IMR-90 (cell line): ENCODE measurements at places on chromosomes 16 and 17. TPM values are rescaled to one million over a fixed set of nuclear protein-coding genes. Genes with fewer than 3 reads are reported as not detected.

GRCh38 chr17:42647778-42648177 lies 11.3 kb upstream of the TUBG2 start:
- no peak for DNase-seq

DNA sequence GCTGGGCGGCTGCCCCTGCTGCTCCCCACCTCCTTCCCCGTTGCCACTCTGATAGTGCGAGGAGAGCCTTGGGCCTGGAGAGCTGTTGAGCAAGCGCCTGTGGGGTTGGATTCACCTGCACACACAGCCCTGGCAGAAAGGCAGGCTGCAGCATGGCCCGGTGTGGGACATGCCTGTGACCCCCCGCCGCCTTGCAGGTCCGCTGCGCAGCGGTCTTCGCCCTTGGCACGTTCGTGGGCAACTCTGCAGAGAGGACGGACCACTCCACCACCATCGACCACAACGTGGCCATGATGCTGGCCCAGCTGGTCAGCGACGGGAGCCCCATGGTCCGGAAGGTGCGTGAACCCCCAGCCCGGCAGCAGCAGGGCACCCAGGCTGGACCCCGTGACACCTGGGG lies 106.8 kb upstream of the CHMP6 start:
- DNase-seq = no peak

DNA sequence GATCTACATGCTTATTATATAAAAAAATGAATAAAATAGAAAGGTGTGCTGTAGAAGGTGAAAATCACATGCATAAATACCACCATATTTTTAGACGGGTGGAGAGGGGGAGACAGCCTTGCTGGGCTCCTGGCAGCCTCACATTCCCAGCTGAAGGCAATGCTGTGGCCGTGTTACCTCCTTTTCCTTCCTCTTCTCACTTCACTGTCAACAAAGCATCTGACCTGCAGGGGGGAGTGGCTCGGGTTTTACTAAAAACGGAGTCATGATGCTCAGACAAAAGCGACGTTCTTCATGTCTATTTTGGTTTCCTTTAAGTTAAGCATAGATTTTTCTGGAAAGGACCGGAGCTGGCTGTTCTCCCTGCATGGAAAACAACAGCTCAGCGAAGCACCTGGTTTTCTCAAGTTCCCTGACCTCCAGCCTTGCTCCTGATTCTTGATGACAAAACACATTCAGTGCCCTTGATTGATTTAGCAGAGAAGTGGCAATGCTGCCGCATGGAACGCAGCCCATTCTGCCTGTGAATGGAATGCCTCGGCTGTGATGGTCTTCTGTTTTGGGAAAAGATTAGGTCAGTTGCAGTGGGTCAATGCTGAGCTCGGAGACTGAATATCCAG lies 5.5 kb upstream of the RPTOR start:
- no peak for DNase-seq

Gene PRR15L
- not detected in 2 replicates for total RNA-seq
